ENCODE measurements at places on chromosomes 2 and 18.

- DNase-seq: no peak
Observed at GRCh38 chr18:60656553-60656952, 284.0 kb upstream of the MC4R start.

- DNase-seq: no peak
Observed at GRCh38 chr2:181955010-181955409, 30.6 kb upstream of the PPP1R1C start.

GRCh38 chr18:46067438-46068007 lies 4.5 kb downstream of the PSTPIP2 start:
- no peak for DNase-seq

DNA sequence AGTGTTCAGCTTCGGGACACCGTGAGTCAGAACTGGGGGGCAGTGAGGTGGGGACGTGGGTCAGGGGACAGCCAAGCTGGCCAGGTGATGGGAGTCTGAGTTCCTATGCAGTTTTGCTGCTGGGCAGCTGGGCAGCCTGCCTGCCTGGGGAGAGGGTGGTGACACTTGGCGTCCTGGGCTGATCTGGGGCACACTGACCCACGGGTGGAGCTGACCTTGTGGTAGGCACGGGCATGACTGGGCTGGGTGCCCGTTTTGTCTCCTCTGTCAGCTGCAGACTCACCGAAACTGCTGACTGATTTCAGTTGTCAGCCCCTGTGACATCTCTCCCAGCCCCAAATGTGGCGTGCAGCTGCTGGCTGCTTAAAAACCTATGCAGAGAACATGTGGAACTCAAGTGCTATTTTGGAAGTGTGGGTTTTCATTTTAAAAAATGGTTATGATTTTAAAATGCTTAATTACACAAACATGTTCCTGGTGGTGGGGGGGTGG lies 32.6 kb upstream of the E2F6 start:
- DNase-seq: peak; percentile 14

DNA sequence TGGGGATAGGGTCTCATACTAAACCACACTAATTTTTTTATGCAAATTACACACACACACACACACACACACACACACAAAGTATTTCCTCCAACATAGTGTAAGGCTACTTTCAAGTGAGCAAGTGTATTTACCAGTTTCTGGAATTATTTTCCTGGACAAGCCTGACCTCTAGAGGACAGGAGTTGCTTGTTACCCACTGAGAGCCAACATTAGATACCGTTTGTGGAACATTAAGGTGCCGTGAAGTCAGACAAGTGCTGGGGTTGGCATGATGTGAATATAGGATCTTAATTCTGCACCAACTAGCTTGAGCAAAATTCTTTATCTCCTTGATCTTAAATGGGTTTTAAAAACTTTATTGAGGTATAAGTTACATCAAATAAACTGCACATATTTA lies 39.3 kb upstream of the SERPINB2 start:
- peak; percentile 18 for DNase-seq

DNA sequence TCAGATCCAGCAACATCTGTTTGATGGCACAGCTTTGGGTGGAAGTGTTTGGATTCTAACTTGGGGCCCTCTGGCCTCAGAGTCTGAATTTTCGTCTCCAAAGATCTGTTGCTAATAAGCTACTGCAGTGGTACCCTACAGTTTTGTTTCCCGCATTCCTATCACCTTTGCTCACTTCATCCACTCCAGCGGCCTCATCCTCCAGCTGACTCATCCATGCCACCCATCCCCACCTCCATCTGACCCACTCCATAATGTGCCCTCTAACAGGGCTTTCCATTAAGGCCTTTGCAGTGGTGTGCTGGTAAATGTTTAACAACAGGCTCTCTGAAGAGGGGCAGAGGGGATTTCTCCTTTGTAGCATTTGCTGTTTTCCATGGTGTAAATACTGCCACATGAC lies 225.5 kb downstream of the TGIF1 start:
- peak; percentile 88 for DNase-seq

DNA sequence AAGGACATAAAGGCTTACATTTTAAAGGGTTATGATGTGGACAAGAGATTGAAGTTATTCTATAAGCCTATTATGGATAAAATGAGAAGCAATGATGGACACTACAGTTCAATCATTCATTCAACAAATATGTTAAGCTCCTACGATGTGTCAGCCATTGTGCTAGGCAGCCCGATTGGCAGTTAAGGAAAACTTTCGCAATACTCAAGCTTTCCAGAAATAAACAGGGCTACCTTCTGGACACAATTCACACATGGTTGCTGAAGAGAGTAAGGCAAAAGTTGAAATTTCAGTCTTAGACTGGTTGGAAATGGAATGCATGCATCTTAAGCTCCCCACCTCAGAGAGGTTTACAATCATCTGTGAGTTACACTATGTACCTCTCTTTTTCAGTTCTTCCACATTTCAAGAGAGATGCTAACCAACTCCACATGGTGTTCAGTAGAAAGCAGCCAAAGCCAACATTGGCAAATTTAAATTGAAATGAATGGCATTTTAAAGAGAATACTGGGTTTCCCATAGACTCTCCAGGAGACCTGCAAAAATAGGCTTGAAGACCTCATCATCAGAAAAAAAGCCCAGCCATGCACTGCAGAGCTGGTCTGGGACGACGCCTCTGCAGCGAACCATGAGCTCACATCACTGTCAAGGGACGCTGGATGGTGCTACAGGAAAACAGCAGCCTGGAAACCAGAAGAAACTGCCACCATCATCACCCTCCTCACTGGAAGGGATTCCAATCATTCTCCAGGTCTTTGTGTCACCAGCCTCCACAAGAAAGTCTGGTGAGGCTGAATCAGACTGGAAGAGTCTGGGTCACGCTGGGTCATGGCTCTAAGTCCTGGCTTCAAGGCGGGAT lies 276.3 kb downstream of the AFF3 start:
- peak; percentile 92 for DNase-seq

- no peak for DNase-seq
Observed at GRCh38 chr2:134411279-134411827, 157.5 kb downstream of the MGAT5 start.

DNA sequence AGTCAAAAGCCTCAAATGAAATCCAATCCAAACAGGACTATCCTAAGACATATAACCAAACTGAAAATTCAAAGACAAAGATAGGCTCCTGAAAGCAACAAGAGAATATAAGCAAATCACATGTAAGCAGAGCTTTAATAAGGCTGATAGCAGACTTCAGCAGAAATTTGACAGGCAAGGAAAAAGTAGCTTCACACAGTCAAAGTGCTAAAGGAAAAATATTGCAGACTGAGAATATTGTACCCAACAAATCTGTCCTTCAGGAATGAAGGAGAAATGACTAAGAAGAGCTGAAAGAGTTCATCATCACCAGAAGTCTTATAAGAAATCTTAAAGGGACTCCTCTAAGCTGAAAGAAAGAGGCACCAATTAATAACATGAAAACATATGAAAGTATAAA lies 150.0 kb downstream of the EVA1A start:
- DNase-seq: no peak

DNA sequence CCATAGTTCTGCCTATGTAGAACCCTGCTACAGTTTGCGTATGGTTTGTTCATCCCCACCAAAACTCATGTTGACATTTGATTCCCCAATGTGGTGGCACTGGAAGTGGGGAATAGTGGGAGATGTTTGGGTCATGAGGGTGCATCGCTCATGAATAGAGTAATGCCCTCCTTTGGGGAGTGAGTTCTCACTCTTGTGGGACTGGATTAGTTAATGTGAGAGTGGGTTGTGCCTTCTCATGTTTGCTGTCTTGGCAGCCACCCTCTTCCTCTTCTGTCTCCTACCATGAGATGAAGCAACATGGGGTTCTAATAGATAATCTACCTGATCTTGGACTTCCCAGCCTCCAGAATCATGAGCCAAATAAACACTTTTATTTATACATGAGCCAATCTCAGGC lies 237.2 kb upstream of the APCDD1 start:
- no peak for DNase-seq

GRCh38 chr2:68118816-68119215 lies 38.9 kb upstream of the PNO1 start:
- no peak for DNase-seq

- DNase-seq: no peak
Observed at GRCh38 chr2:106184394-106184793, 9.7 kb downstream of the UXS1 start.
